ENCODE measurements at places on chromosomes 11 and 22.
A peak's percentile ranks its signal among the peaks of the same experiment; 100 is the strongest.

DNA sequence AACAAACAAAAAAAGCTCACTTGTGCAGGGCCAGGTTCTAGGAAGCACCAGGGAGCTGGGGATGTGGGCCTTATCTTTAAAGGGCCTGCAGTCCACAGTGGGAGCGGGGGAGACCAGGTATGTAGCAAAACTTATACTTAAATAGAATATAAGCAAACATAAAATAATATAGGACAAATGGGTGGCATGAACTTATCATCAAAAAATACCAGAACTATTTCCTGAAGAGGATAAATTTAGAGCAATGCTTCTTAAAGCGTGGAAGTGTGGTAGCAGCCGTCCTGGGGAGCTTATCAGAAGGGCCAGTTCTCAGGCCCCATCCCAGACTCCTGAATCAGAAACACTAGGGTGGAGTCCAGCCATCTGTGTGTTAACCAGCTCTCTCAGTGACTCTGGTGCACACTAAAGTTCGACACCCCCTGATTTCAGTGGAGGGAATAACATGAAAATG is 9.3 kb downstream of the VPS26B start:
- no peak for DNase-seq

DNA sequence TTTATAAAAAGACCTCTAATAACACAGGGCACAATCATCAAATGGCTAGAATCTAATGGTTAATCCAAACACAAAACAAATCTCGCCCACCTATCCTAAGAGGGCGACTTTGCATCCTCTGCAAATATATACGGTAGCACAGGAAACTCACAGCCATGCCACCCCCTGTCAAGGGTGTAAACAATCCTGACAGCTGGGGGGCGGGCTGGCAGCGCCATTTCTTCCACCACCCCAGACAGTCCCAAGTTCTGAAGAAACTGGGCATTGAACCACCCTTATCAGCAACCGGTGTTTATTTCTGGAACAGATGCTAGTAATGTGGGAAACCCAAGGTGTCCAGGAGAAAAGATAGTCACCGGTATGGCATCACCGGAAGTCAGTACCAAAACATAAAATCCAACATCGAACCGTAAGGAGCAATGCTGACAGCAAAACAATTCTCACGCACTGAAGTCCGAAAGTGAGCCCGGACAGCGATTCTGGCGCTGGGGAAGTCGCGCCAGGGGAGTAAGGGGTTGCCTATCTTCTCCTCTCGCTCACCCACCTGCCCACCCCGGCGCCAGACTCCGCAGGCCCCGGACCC is 825 bp downstream of the FBXO3 start:
- DNase-seq = peak; percentile 19

- DNase-seq = no peak
Observed at GRCh38 chr11:3947061-3947460, 91.6 kb downstream of the STIM1 start.

GRCh38 chr11:61454520-61454919 is 24.6 kb downstream of the SDHAF2 start:
- no peak for DNase-seq

DNA sequence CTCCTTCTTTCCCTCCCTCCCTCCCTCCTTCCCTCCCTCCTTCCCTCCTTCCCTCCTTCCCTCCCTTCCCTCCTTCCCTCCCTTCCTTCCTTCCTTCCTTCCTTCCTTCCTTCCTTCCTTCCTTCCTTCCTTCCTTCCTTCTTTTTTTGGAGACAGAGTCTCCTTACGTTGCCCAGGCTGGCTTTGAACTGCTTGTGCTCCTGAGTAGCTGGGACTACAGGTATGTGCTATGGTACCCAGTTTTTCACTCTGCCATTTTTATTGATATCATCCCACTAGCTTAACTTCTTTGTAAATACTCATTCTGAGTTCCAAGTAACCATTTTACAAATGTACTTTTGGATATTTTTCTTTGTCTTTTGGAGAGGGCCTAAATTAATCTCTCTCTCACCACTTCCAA is 336.8 kb upstream of the DDI1 start:
- no peak for DNase-seq

GRCh38 chr11:110973401-110973980 is 261.3 kb upstream of the ARHGAP20 start:
- no peak for DNase-seq

GRCh38 chr11:45665933-45666647 is 668 bp upstream of the CHST1 start:
- no peak for DNase-seq

DNA sequence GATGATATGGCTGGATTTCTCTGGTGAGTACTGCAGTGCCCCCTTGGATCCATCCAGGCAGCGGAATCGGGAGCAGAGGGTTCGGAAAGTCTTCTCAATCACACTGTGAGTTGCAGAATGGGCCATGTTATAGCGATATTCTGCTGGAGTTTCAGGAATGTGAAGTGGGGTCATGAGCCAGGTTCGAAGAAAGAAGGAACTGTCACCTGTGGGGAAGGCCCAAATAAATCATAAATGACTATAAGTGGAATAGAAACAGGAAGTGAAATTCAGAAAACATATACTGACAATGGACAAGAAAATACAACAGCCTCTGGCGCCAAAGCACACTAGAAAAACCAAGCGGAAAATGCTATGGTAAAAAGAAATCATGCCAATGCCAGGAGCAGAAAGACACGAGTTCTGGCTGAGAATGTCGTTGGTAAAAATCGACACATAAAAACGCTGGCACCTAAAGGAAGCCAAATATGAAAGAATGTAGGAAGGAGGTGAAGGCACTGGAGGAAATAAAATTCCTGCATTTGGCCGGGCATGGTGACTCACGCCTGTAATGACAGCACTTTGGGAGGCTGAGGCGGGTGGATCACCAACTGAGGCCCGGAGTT is 10.0 kb upstream of the AMBRA1 start:
- no peak for DNase-seq

DNA sequence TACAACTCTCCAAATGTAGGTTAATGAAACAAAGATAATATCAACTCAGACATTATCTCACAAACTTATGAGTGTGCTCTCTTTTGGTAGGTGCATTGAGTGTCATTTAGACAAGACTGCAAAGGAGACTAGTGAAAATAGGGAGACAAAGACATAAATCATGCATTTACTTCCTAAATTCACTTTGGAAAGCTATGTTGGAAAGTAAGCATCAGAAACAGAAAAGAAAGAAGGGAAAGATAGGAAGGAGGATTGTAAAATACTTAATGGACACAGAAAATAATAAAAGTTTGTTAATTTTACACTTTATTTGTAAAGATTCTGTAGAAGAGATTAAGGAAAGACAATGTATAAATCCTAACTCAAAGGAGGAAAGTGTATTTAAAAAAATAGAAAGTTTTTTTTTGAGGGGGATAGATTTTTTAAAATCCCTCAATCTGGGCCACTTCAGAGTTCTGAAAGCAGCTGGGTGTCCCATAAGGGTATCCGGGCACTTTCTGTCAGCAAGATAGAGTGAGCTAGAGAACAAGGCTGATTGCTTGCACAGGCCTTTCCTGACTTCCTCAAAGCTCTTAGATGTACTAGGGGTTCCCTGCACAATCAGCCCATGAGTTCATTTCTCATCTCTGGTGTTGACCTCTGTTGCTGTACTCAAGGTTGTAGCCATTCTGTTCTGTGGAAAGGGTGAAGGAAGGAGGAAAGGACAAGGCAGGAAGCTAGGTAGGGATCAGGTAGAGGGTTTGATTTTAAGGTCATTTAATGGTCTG is 22.4 kb upstream of the RDX start:
- DNase-seq = no peak

DNA sequence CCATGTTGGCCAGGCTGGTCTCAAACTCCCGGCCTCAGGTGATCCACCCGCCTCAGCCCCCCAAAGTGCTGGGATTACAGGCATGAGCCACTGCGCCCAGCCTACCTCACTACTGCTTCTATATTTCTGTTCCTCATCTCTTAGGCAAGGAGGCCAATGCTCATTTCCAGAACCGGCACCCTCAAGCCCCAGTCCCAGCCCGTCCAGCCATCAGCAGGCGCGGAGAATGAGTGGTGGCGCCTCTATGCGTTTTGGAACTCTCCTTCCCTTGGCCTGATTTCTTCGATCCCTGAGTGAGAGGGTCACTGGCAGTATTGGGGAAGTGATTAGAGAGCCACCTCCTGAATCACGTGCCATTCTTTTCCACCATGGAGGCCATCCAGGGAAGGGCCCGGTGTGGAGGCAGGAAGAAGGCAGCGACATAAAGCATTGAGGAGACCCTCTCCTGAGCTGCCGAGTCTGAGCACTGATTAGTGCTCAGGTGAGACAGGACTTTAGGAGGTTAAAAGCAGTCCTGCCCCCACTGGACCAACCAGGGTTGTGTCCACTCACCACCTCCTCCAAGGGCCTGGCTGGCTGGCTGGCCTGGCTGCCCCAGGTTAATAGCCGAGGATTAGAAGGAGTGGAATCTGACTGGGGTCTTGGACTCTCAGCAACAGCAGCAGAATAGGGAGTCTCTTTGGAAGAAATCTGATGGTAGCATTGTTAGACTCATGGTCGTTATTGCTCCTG is 8.7 kb downstream of the GRIK4 start:
- no peak for DNase-seq

GRCh38 chr11:122494221-122494620 is 161.3 kb upstream of the UBASH3B start:
- DNase-seq = no peak

DNA sequence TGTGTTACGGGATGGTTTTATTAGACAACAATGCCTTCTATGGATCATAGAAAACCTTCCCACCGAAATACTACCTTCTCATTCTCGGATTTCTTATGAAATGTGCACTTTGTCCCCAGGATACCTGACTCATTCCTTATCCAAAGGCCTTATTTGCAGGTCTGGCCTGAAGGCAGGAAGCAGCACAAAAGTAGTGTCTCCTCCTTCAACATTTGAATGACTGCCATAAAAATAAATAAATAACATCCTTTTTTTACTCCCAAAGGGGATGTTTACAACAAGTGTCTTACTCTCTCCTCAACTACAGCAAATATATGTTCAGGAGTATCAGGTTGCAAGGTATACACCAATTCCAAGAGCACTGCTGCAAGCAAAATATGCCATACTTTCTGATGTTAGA is 41.6 kb upstream of the PAK1 start:
- no peak for DNase-seq

GRCh38 chr11:61766353-61766841 is 14.0 kb downstream of the MYRF start:
- DNase-seq = no peak

DNA sequence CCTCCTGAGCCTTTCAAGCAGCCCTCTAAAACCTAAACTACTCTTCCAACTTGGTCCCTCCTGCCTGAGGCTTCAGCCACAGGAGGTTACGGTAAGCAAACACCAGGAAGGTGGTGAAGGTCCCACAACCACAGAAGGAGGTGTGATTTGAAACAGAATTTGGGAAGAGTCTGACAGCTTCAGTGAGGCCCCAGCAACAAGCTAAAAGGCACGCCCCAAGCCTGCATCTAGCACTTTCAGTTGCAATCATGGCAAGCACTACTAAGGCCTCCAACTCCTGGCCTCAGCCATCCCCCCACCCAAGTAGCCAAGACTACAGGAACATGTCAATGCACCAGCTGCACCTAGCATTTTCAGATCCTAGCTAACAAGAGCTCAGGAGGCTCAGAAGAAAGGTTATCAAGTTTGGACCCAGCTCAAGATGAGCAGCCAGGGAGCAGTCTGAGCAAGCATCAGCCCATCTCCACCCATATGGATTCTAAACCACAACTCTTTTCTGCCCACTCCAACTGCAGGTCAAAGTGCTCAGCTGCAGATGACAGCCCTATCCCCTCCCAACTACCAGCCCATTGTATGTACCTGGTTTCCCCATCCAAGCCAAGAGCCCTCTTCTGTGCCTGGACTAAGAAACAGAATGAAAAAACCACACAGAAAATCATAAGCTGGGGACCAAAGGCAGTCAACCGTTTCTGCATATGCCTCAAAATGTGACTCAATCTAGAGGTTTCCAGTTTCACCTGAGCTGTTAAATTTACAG is 10.4 kb upstream of the AHNAK start:
- no peak for DNase-seq

GRCh38 chr11:120057595-120058581 is 80.0 kb downstream of the TRIM29 start:
- no peak for DNase-seq

- no peak for DNase-seq
Observed at GRCh38 chr22:39960791-39961746, 872 bp downstream of the TMA7B start.

GRCh38 chr22:41833369-41834004 is 582 bp downstream of the SREBF2 start:
- no peak for DNase-seq

DNA sequence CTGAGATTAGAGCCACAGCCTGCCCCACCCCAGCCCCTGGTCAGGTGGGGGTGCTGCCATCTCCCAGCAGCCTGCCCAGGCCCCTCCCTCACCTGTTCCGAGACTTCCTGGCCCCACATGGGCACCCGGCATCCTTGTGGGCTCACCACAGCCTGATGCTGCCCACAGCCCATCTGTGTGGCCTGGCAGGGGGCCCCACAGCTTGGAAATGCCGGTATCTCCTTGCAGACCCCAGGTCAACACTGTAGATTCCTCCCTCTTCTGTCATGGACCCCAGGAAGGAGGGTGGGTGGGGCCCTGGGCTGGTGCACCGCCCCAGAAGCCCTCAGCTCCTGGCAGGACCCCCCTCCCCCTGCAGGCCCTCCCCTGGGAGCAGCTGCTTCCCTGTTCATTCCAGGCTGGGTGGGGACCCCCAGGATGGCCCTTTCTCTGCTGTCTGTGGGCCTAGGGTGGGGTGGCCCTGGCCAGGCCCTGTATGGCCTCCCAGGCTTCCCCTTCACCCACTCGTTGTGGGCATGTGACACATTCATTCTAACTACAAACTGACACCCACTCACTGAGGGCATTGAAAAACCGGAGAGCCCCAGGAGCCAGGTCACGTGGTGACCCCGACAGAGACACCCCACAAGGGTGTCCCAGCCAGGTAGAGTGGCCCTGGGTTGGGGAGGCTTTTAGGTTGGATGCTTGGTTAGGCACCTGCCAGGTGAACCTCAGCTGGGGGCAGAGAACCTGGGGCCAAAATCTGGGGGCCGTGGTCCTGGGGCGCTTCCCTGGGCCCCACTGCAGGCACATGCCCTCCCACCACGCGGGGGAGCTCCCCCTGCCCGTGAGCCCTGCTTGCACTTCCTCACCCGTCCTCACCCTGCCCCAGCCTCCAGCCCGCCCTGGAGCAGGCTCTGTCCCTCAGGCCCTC is 44.1 kb upstream of the CCDC188 start:
- no peak for DNase-seq

GRCh38 chr22:26857169-26857568 is 199.8 kb downstream of the MIAT start:
- no peak for DNase-seq

DNA sequence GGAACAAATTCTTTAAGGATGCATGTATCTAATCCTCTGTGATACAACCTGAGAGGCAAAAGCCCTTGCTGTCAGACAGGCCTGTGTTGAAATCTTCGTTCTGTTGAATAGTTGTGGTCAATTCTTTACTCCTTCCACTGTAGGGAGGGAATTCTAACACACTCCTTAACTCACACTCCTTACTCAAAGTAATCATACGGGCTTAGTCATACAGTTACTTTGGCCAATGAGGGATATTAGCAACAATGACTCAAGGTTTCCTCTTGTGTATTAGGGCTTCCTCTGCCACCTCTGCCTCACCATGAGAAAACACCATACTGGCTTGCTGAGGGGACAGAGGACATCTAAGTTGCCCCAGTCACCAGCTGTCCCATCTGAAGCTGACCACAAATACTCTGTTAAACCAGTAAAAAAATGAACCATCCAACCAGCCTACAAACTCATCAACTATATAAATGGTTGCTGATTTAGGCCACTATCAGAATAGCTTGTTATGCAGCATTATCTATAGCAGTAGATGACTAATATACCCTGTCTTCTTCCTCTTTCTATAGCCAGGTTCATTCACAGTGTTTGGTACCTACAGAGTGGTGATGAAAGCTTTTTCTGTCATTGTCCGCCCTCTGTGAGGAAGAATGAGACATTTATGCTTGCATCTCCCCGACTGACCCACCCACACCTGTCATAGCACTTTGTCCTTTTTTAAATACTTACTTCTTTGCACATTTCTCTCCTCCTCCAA is 322.8 kb upstream of the SYN3 start:
- DNase-seq = no peak
